ENCODE measurements at places on chromosomes 11 and 22. TPM values are rescaled to one million over a fixed set of nuclear protein-coding genes. Genes with fewer than 3 reads are reported as not detected.

PRDM11 gene
- 11.0 TPM for total RNA-seq

TRIOBP gene
- total RNA-seq = 85.0 TPM

FADD gene
- 49.3 TPM for total RNA-seq

HTR3A gene
- not detected for total RNA-seq

RIC8A gene
- total RNA-seq = 144 TPM

MYBPC3 gene
- total RNA-seq = not detected

SNX32 gene
- under 0.01 TPM for total RNA-seq

APOA1 gene
- total RNA-seq = not detected

FGF4 gene
- total RNA-seq = not detected

PHF21A gene
- 5.8 TPM for total RNA-seq

NAT10 gene
- total RNA-seq = 30.9 TPM

MRGPRX3 gene
- not detected for total RNA-seq

ZP1 gene
- total RNA-seq = not detected

CD248 gene
- 1.3 TPM for total RNA-seq

FAM180B gene
- total RNA-seq = not detected

Data from bladder microvascular endothelial cell (primary cell).